Spinal cord (tissue), 10 donors: ENCODE measurements at places on chromosomes 5 and 9. TPM values are rescaled to one million over a fixed set of nuclear protein-coding genes. Genes with fewer than 3 reads are reported as not detected.

DNA sequence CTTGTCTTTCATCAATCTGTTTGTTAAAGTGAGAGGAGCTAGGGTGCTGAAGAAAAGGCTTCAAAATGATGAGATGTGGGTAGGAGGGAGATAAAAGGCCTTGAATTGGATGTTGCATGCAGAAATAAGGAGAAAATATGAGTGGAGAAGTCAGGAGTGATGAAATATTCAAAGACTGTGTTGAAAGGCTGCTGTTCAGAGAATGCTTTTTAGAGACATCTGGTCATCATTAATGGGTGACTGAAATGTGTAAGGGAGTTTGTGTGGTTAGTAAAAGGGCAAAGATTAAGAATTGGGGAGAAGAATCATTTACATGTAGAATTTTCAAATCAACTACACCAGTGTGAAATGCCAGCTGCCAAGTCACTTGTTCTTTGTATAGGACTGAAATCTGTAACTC is 383.9 kb downstream of the MAT2B start:
- DNase-seq = no peak

The TUSC1 gene
- total RNA-seq = 12.8 TPM

The HNRNPK gene
- 560 TPM for total RNA-seq

- DNase-seq = no peak
These were observed 708 bp upstream of the CSNK1G3 start for GRCh38 chr5:123511290-123511647.

The TLX3 gene
- total RNA-seq = 2.0 TPM

The PKD2L2 gene
- not detected for total RNA-seq

- DNase-seq = no peak
These were observed 228.0 kb downstream of the SNX18 start for GRCh38 chr5:54745599-54745998.

The FOXD4L4 gene
- total RNA-seq = 0.20 TPM

- DNase-seq = no peak
These were observed 12.4 kb downstream of the SLC36A1 start for GRCh38 chr5:151459680-151460324.
